ENCODE measurements at places on chromosomes 5 and 9.

DNA sequence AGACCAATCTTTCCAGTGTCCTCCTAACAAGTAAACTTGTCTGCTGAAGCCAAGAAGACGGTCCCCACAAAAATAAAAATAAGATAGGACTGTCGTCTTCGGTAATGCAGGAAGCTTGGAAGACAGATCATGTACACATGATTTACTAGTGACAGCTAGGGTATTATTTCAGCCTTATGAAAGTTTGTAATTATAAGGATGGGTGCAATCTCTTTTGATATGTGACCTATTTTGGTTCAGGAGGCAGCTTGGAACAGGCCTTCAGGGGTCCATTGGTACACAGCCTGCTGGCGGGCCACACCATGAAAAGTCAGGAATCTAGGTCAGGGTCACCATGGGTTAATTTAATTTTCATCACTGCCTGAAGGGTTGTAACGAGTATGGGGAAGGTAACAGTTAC lies 13.7 kb upstream of the MEIKIN start:
- no peak for DNase-seq

DNA sequence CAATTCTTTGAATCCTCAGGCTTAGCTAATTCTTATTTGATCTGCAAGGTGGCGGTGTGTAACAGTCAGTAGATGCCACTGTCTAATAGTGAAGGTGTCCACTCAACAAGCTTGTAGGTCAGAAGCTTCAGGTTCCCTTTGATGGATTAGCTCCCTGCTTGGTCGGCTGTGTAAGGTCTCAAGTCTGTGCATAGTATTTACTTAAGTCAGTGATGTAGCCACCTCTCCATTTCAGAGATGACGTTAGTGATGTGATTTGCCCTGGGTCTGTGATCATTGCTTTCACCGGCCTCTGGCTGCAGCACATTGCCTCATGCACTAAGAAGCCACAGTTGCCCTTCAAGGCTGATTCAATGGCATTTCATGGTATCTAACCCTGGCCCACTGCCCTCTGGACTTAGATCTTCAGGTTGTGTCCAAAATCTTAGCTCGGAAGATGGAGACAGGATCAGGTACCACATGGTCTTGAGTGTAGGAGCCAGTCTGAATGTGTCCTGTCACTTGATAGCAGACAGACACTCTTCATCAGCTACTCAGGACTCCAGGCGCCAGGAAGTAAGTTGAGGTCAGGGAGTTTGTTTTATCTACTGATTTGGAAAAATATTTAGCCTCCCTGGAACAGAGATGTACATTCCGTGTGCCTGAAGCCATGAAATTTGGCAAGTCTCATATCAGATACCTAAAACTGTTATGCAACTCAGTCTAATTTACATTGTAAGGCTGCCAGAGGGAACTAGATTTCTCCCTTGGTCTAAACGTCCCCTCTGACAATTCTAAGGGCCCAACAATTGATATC lies 42.9 kb downstream of the SUB1 start:
- no peak for DNase-seq

GRCh38 chr5:173831196-173831914 lies 56.8 kb upstream of the CPEB4 start:
- no peak for DNase-seq

DNA sequence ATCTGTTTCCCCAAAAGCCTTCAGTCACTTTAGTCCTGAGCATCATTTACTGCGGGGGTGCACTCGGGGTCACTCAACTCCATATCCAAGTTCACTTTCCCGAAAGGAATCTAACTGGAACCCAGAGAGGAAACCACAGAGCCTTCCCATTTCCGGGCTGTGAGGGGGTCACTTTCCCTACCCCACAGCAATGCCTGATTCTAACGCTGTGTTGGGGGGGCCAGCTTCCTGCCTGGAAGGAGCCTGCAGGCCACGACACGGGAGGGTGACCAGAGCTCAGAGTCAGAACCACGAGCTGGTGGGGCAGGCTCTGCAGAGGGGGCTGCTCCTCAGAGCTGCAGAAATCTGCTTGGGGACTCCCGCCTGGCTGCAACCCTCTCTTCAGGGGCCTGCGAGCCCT lies 20.3 kb downstream of the BRD9 start:
- DNase-seq: no peak

GRCh38 chr9:128098297-128099230 lies 29.0 kb downstream of the PTGES2 start:
- DNase-seq: peak; percentile 80

GRCh38 chr9:7921545-7922197 lies 122.1 kb upstream of the DMAC1 start:
- DNase-seq: no peak

DNA sequence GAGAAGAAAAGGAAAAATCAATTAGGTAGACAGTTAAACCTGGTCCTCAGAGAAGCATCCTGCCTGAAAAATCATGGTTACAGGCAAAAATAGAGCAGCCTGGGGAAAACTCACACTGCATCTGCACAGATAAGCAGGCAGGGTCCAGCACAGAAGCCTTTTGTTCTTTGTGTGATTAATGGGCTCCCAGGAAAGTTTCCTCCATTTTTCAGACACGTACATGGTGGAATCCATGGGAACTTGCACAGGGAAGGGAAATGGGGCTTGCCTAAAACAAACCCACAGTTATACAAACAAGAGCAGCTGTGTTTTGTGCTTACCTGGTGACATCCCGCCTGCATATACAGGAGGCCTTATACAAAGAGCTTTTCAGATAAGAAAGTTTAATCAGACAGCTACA lies 243.9 kb upstream of the ATP10B start:
- DNase-seq: no peak

DNA sequence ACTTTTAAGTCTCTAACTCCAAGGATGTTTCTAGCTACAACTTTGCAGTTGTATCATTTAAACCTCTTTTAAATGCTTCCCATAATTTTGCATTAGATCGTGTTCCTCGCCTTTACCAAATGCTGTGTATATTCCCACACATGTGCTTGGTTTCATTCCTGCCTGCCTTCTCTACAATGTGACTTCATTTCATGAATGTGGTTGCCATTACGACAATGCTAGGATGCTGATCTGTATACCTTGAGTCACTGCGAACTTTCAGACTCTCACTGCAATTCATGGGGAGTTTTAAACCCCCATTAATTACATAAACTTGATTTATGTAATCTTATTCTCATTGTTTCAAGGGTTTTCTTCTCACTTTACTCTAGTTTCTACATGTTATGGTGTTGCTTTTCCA lies 50.3 kb downstream of the UBE2QL1 start:
- DNase-seq: no peak

GRCh38 chr9:117335837-117336433 lies 78.9 kb downstream of the ASTN2 start:
- DNase-seq: no peak

- DNase-seq: no peak
Observed at GRCh38 chr5:154977409-154977808, 36.1 kb upstream of the KIF4B start.

All from stimulated activated CD8-positive, alpha-beta memory T cell treated with anti-CD3 and anti-CD28 coated beads, Interleukin-4, amount 100 ng/mL, for 48 hours (primary cell).